ENCODE measurements at places on chromosomes 1 and 21. TPM values are rescaled to one million over a fixed set of nuclear protein-coding genes. Genes with fewer than 3 reads are reported as not detected.

Gene KLHDC7A
- not detected for total RNA-seq

GRCh38 chr1:169451218-169451824, 24.0 kb upstream of the CCDC181 start:
- DNase-seq, result no peak

DNA sequence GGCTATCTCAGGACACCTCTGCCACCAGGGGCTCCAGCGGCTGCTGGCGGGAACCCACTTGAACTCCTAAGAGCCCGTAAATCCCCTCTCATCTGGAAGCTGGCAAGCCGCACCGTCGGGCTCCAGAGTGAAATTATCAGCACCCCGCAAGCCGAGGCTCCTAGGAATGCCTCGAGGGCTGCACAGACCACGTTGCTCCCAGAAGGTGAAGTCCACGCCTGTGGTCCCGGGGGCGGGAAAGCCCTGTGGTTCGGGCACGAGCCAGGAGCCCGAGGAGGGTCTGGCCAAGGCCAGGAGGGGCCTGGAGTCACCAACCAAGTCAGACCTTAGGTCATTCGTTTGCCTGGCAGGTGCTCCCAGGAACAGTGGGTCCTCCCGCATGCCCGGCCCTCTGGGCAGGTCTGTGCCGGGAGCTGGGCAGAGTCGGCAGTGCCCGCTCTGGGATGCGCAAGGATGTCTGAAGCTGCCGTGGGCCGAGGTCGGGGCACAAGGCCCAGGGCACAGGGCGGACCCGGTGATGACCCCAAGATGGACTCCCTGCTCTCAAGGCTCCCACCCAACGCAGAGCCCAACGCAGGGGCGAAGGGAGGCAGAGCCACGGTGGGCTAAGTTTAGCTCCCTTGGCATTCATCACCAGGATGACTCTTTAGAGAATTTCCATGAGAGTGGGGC, 8.9 kb downstream of the ACTRT2 start:
- no peak for DNase-seq

- DNase-seq, result no peak
Observed at GRCh38 chr1:208781391-208782045, 537.3 kb upstream of the PLXNA2 start.

All from Daoy (cell line).